ENCODE measurements at places on chromosomes 6 and 20.

DNA sequence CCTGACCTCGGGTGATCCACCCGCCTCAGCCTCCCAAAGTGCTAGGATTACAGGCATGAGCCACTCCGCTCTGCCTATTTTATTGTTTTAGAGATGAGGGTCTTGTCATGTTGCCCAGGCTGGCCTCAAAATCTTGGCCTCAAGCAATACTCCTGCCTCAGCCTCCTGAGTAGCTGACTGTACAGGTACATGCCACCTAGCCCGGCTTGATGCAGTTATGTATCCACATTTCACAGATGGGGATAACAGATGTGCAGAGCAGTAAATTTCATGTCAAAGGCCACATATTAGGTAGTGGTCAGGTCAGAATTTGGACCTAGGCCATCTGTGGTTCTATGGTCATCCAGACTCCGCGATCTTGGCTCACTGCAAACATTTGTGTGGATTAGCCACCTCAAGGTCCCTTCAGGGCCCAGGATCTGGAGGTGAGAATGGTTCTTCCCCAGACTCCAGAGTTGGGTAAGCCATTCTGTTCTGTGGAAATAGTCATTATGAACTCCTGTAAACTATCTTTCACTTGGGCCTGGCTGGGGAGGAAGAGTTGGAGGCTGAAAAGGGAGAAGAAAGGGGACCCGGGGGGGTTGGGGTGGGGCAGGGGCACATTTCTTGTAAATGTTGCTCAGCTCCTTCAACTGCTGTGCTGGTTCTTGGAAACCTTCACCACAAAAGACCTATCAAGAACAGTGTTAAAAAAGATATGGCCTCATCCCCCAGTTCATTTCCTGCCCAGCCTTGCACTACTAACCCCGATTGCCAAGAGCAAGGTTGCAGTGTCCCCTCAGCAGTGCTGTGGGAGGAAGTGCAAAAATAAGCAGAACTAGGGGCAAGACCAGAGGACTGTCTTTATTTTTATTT, 13.0 kb downstream of the PIM1 start:
- DNase-seq: peak; percentile 100

DNA sequence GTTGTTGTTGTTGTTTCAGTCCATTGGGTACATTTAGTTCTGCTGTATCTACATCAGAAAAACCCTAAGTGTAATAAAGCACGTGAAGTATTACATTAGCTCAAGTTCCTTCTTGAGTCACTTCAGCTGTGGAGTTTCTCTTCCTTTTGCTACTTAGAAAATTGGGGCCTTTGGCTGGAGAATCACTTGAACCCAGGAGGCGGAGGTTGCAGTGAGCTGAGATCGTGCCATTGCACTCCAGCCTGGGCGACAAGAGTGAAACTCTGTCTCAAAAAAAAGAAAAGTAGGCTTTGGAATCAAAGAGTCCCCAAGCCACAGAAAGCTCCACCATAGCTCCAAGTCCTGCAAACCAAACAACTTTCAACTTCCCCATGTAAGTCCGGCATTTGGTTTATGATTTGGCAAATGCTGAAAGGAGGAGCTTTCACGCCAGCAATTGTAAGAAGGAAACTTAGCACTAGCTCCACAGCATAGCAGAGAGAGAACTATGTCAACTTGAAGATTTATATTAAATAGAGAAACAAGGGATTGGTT, 56.5 kb upstream of the RNF144B start:
- DNase-seq: peak; percentile 45

GRCh38 chr6:4941782-4942672, 61.8 kb downstream of the RPP40 start:
- DNase-seq: peak; percentile 76

DNA sequence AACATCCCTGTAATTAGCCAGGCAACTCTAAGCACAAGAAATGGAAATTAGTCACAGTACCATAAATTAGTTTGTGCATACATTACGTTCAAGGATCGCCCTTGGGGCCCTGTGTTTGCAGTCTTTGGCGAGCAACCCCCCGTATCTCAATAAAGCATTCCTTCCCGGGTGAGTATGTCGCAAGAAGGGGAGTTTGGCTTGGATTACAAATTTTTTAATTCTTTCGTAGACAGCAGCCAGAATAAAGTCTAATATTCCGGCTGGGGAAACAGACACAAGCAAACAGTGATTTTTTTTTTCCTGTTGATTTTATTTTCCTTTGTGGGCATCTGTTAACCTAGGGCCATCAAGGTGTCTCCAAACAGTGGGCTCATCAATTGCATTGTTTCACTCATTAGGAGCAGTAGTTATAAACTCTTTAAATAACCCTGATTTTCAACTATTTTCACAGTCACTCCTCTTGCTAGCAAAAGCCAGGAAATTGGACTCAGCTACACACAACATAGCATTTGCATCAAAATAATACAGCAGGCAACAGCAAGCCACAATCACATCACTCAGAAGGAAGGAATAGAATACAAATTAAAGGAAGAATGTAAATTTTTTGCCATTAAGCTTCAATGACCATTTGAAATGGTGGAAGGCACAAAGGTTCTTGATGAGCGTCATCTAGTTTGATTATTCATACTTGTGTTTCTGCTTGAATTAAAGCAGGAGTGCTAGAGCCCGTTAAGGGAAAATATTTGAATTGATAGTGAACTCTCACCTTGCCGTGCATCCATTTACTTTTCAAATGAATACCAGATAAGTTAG, 85.3 kb downstream of the LINC00237 start:
- no peak for DNase-seq

DNA sequence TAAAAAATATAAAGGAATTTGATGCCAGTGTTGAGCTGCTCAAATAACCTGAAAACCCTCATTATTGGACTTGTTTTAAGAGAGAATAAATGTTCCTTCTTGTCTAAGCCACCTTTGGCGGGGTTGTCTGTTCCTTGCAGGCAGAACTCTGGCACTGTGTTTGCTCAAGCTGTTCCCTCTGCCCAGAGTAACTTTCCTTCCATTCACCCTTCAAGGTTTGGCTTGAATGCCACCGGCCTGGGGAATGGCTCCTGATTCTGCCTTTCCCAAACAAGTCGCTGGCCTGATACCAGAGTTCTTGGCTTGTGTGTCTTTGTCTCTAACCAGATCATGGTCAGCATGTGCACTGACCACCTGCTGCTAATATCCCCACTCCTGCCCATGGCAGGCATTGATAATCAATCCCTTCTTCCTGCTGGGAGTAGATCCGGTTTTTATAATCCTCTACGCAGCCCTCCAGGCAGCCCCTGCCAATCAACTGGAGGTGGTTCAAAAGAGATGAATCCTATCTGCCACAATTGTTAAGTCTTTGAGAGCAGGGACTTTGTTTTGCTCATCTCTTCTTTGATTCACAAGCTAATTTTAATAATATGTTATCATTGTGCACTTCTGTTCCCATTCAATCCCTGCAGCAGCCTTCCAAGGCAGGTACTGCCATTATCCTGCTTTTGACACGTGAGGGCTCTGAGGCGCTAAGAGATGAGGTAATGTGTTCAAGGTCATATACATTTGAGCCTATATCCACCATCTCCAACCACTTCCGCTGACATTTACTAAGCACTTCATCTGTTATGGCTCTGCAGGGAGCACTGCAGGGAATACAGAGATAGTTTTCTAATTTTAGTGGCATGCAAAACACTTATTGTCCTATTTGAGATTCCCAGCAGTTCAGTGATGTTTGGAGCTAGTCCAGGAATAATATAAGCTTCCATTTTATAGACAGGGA, 3.1 kb upstream of the CCM2L start:
- no peak for DNase-seq

DNA sequence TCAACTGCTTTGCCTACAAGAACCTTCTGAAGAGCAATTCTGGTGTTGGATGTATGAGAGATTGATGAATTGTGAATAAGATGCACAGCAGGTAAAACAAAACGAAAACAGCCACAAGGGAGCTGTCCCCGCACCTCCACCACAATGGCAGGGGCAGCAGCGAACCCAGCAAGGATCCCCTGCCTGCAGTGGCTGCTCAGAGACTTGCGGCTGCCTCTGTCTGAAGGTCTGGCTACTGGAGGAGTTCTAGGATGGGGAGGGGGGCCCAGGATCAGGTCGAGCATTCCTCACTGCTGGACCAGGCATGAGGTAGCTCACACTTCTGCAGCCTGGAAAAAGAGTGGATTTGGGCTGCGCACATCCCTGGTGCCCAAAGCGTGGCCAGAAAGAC, 523.5 kb downstream of the CDH26 start:
- DNase-seq: no peak

DNA sequence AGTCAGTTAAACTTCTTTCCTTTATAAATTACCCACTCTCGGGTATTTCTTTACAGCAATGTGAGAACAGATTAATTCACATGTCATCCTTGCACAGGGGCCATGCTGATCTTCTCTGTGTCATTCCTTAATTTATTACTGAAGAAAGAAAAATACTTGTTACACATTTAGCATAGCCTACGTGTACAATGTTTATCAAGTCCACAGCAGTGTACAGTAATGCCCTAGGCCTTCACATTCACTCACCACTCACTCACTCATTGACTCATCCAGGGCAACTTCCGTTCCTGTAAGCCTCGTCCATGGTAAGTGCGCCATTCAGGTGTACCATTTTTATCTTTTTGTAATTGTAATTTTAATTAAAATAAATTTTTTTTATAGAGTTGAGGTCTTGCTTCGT, 73.6 kb downstream of the RSPH3 start:
- DNase-seq: no peak

DNA sequence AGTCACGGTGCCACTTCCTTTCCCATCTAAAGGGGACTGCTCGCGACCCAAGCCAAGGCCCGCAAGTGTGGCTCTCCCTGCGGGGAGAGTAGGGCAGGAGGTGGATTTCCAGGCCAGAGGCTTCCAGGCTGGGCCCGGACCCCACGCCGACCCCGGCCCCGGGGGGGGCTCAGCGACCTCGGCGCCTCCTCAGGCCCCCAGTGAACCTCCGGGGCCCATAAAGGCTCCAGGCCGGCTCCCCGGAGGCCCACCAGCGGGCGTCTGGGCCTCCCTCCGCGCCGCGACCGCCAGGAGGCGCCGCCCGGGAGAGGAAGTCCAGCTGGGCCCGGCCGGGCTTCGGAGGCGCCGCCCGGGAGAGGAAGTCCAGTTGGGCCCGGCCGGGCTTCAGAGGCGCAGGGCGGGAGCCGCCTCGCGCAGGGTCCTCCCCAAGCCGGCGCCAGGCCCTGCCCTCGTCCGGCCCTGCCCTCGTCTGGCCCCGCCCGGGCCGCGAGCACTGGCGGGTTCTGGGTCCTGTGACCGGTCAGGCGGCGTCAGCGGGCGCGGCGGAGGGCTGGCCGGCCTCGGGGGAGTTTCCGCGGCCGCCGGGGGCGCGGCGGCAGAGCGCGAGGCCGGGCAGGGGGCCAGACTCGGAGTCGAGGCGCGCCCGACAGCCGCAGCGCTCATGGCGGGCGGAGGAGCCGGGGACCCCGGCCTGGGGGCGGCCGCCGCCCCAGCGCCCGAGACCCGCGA, at the start of gene RAB32:
TSS of gene RAB32 (plus strand) at position 623 of the 729 bp plus-strand sequence. CDS start at position 662, 39 bp downstream.
- peak; percentile 97 for DNase-seq

- DNase-seq: peak; percentile 77
Measured at GRCh38 chr20:53609491-53610445, 16.1 kb upstream of the ZNF217 start.

DNA sequence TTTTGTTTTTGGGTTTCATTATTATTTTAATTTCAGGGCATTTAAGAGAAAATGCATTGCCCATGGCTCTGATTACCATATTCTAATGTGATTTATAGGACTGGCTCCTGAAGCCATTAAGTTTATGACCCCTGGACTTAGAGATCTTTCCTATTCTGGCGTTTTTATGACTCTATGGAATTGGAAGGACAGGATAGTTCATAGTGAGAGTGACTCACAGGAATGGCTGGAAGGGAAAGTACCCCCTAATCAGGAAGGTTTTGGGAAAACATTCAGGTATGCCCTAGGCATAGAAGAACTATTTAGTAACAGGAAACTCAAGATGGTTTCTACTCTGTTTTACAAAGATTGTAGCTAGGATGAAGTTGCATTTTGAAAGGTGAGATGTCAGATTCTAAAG, 108.6 kb upstream of the SLC2A12 start:
- no peak for DNase-seq

DNA sequence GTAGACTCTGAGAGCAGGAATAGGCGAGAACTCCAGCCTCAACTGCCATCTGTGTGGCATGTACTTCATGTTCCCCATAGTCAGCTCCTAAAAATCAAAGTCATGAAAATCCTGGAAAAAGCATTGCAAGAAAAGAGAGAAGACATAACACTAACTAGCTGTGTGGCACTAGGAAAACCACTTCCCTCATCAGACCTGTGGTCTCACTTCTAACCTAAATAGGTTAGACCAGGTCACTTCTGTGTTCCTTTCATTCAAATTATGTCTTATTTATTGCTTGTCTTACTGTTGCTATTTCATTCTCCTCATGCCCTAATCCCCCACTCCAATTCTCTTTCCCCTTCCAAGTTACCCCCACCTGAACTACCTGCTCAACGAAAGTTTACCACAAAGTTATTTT, 70.2 kb downstream of the TNFRSF21 start:
- DNase-seq: peak; percentile 17

DNA sequence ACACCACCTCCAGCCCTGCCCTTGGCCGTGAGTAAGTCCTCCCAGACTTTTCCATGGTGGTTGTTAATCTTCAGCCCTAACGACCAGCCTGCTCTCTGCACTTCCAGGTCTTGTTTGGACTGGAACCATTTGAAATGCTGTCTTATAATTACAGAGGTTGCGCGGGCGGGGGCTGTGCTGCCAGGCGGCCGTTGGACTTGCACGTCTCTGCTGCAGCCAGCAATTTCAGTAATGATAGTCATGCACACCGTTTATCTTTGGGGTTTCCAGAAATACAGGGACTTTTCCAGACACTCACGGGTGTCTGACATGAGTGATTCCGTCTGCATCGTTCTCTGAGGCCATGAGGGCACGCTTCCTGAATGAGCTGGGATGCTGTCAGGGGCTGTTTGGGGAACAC, 118.2 kb downstream of the BMP7 start:
- no peak for DNase-seq

DNA sequence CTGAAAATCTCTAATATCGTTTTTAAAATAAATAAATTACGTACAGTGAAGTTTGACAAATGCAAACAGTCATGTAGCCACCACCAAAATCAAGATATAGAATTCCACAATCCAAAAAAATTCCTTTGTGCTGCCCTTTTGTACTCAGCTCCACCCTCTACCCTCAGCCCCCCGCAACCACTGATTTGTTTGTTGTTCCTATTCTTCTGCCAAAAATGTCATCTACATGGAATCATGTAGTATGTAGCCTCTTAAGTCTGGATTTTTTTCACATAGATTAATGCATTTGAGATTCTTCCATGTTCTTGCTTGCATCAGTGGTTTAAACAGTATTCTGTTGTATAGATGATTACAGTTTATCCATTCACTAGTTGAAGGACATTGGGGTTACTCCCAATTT, 8.5 kb upstream of the REPS1 start:
- no peak for DNase-seq

DNA sequence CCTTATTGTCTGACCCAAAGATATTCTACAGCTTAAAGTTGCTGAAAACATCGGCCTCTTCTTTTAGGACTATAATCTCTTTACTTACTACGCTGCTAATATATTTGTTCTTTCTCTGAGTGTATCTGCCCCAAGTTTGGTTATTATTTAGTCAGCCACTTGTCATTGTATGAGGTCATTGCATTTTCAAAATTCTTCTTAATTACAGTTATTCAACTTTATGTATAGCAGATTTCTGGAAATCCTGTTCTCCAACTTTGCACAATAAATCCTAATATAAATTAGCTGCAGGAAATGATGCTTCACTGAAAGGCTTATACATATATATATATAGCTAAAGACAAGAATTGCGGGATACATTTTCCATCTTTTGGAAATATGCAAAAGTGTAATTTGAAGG, 88.5 kb upstream of the HIVEP1 start:
- DNase-seq: no peak
